ENCODE measurements at places on chromosomes 5 and 9. TPM values are rescaled to one million over a fixed set of nuclear protein-coding genes. Genes with fewer than 3 reads are reported as not detected.

CYFIP2 gene
- polyA plus RNA-seq = 141 TPM

DNA sequence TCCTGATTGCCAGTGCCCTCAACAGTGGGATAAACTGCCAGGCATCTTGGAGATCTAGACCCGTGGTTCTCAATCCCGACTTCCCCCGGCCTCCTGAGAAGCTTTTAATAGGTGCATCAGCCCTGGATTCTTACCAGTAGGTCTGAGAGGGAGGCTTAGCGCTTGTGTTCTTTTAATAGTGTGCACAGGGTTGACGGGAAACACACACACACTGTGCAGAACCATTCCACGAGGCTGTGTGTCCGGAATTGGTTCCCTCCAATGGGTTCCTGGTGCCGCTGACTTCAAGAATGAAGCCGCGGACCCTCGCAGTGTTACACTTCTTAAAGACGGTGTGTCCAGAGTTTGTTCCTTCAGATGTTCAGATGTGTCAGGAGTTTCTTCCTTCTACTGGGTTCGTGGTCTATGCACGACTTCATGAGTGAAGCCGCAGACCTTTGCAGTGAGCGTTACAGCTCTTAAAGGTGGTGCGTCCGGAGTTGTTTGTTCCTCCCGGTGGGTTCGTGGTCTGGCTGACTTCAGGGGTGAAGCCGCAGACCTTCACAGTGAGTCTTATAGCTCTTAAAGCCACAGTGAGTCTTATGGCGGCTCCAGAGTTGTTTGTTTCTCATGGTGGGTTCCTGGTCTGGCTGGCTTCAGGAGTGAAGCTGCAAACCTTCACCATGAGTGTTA is 46.6 kb upstream of the PRSS3 start:
- no peak for DNase-seq

DNA sequence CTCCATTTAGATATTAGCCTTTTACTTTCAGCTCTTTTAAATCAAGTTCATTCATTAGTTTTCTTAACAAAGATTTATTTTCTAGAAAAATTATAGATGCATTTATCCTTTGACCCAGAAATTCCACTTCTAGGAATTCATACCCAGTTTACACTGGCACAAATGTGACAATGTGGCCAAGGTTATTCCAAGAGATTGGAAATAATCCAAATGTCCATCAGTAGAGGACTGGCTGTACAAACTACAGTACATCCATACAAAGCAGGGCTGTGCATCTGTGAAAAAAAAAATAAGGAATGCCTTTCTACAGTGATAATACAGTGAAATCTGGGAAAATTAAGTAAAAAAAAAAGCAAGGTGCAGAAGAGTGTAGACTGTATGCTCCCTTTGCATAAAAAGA is 149.2 kb downstream of the GABBR2 start:
- DNase-seq = no peak

OTULINL gene
- 0.69 TPM for polyA plus RNA-seq

DNA sequence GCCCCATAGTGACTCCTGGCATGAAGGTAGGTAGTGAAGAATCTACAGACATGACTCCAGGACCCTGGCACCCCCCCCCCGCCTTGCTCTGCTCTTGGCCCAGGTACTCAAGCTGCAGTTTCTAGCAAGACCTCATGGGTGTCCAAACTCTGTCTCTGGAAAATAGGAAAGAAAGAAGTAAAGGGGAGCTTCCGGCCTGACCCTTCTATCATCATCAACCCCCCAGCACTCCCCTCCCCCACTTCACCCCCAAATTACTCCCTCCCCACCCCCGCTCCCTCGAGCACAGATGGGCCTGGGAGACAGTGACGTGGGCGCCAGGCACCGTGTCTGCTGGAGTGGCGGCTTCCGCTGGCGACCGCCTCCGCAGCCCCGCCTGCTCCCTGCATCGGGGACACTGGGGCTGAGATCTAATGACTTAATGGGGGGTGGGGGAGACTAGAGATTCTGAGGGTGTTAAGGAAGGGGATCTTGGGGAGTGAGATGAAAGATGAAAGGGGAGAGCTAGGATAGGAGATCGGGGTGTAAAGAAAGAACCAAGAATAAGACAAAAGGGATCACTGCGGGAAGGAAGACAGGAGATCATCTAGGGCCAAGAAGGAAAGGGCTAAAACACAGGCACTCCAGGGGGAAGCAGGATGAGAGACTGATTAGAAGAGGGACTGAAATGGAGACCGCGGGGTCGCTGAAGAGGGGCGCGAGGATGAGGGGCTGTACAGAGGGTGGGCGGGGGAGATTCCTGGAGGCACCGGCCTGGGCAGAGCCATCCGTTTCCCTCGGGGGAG is 1.1 kb upstream of the DNAJB5 start:
- peak; percentile 81 for DNase-seq

DNA sequence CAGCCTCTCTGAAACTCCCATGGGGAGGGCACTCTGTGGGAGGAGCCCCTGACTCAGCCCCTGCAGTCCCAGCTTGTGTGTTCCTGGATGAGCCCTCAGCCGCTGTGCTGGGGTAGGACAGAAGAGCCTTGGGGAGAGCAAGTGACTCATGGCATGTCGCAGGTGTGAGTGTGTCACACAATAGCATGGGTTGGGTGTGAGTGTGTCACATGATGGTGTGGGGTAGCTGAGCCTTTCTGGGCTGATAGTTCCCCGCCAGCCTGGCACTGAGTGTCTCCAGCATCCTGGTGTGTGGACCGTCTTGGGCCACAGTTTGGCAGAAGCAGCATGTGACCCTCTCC is 83.4 kb downstream of the PHF2 start:
- DNase-seq = peak; percentile 32

GRCh38 chr5:168935183-168935582 is 356.0 kb upstream of the PANK3 start:
- DNase-seq = no peak

GRCh38 chr5:60493372-60493771 is 206.6 kb downstream of the DEPDC1B start:
- DNase-seq = no peak

DNA sequence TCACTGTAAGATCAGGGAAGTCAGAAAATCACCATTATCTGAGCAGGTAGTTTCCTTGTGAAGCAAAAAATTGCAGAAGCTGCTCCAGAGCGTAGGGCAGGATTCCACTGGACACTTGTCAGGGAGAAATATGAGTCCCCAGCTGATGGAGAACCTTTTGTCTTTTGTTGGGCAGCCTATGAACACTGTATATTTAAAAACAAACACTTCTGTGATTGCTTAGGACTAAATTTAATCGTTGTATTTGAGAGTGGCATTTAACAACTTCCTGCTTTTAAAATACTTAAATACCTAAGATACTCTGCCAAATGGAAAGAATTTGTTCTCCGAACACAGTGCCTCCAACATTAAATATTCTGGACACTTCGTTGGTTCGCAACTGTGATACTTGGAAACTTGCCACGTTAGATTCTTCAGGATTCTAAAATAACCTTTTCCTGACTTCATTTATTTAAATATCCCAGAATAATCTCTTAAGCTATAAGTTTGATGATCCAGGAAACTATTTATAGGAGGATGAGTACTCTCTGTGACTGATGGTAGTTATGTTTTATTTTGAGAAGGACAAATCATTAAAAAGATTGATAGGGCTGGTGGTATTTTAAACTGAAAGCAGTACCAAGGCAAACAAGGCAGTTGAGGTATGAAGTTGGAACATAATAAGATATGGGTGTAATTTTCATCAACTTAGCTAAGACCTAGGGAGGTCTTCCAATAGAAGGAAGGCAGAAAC is 2.7 kb upstream of the HSPA4 start:
- DNase-seq = no peak

HACD4 gene
- 1.3 TPM for polyA plus RNA-seq

SYK gene
- 11.5 TPM for polyA plus RNA-seq

GRCh38 chr5:172766287-172767108 is 4.5 kb downstream of the DUSP1 start:
- DNase-seq = peak; percentile 92

PGM5 gene
- 33.7 TPM for polyA plus RNA-seq

- no peak for DNase-seq
Measured at GRCh38 chr5:111902436-111902835, 145.4 kb upstream of the NREP start.

GRCh38 chr9:93861736-93862358 is 93.3 kb downstream of the BARX1 start:
- no peak for DNase-seq

- no peak for DNase-seq
Measured at GRCh38 chr9:6689893-6690674, 44.6 kb upstream of the GLDC start.

- no peak for DNase-seq
Measured at GRCh38 chr9:118882684-118883083, 486.6 kb downstream of the BRINP1 start.

DNA sequence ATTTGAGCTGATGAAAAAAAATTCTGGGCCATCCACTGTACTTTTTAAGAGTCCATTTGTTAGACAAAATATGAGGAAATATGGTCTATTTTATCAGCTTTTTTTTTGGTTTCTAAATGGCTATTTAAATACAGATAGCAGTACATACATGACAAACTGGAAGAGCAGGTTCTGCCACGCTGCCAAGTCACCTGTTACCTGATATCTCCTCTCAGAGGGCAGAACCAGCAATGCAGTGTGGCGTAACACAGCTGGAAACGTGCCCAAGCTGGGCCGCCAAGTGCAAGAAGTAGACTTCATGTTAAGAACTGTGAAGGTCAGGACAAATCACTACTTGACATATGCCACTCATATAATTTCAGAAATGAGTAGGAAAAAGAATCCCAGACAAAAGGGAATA is 8.1 kb downstream of the MCIDAS start:
- no peak for DNase-seq

MEF2C gene
- polyA plus RNA-seq = 23.7 TPM

- peak; percentile 88 for DNase-seq
Measured at GRCh38 chr5:96434201-96434645, 1.2 kb upstream of the PCSK1 start.

- no peak for DNase-seq
Measured at GRCh38 chr5:44827681-44828080, 18.9 kb downstream of the MRPS30 start.

DNA sequence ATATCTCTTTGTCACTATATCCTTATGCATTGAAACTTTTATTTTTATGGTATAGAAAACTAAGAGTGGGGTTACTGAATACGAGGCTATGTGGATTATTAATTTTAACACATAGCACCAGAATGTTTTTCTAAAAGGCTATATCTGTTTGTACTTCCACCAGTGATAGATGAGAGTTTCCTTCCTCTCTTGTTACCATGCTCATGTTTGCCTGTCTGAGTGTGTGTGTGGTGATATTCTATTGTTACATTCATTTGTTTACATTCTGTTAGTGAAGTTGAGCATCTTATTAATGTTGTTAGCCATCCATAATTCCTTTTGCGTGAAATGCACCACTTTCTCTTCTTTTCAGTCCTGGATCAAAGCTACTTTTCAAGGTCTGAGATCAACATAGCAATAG is 54.1 kb upstream of the ALDH1A1 start:
- DNase-seq = no peak

DNA sequence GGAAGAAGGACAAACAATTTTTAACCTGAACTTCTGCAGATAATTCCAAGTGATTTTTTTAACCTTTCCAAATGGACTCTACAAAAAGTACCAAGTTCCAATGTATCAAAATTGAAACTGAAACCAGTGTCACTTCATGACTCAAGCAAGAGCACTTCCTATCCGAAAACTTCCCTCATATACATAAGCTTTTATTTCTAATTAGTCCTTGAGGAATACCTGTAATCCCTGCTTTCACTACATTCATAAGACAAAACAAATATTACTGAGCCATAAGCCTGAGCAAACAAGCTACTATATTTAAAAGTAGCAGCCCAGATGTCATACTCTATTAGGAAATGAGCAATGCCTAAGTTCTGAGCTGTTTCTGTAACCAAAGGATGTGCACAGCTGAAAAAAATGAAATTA is 224.4 kb downstream of the EBF1 start:
- DNase-seq = no peak

- DNase-seq = no peak
Measured at GRCh38 chr9:82109626-82110025, 121.1 kb downstream of the SPATA31D1 start.

GRCh38 chr5:98318386-98318785 is 455.1 kb upstream of the RGMB start:
- no peak for DNase-seq

DNA sequence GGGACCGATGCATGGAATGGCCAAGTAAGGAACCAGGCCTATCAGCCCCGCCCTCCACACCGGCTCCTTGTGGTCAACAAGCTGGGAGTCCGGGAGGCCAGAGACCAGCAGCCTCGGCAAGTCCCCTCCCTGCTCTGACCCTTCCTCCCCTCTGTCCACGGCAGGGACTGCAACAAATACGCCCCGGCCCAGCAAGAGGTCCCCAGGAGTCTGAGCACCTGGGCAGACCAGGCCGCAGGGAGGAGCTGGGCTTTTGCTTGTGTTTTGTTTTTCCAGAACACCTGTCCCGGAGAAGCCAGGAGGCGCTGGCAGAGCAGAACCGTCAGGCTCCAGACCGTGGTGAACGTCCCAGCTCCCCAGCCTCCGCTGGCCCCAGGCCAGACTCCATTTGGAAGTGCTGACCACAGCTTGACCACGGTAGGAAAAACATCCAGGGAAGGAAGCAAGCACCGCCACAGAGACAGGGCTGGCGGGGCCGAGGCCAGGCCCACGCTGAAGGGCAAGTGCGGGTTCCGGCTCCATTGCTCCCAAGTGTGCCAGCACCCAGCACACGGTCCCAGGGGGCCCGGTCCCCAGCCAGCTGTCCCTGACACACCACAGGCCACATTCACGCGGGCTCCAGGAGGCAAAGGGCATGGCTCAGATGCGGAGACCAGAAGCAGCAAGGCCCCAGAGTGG is 56.7 kb downstream of the VAV2 start:
- DNase-seq = no peak

IL31RA gene
- 0.36 TPM for polyA plus RNA-seq

DNA sequence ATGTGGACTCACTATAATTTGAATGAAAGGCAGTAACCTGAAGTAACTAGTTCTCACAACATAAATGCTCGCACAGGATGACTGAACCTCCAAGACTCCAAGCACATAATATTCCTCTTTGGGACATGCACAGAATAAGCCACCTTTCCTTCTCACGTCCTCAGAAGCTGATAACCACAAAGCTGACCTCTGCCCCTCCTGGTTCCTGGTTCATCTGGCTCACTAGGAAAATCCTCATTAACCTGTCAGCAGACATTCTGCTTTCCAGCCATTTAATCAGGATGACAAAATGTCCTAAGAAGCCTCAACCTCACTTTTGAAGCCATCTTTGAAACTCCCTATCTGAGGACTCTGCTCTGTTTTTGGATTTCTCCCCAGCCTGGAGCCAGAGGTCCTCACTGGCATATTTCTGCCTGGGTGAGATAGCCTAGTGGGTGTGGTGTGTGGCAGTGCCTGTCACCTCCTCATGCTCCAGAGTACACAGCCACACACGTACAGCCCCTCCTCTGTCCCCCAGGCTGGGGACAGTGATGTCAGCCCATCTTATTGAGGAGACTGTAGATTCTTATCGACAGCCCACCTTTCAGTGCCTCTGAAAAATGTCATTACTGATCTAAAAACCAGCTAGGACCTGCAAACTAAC is 10.3 kb downstream of the ANKH start:
- DNase-seq = no peak

PCDHB7 gene
- 2.3 TPM for polyA plus RNA-seq

DNA sequence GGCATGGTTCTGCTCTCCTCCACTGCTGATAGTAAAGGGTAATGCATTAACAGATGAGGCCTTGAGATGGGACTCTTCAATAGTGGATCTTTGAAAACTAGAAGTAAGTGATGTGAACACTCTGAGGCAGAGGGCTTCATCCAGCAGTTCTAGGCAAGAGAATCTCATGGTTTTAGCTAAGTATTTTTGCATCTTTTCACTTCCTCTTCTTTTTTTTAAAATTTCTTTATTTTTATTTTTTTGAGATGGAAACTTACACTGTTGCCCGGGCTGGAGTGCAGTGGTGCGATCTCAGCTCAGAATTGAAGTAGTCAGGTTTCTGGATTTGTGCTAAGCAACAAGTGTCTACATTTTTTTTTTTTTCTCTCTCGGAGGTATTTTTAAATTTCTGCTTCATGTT is 101.9 kb downstream of the MTRR start:
- DNase-seq = no peak

PTGES gene
- 0.13 TPM for polyA plus RNA-seq

BNC2 gene
- 0.88 TPM for polyA plus RNA-seq
